ENCODE measurements at places on chromosomes 5 and 9.
A peak's percentile ranks its signal among the peaks of the same experiment; 100 is the strongest.

- no peak for DNase-seq
Measured at GRCh38 chr5:179959641-179960040, 51.9 kb upstream of the TBC1D9B start.

DNA sequence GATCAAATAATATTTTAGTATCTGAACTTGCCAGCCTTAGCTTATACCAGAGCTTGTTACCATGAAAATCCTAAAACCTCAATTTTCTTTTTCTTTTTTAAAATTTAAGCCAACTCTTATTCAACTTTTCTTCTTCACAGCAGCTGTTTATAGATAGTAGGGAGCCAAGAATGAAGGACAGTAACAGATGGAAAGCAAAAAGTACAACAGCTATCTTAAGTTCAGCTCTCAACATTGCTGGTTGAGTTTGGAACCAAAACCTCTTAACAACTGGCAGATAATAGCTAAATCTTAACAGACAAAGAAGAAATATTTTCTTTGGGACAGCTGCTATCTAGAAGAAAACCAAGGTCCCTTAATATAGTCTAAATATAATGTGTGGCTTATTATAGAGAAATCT lies 74.7 kb downstream of the PJA2 start:
- DNase-seq = no peak

DNA sequence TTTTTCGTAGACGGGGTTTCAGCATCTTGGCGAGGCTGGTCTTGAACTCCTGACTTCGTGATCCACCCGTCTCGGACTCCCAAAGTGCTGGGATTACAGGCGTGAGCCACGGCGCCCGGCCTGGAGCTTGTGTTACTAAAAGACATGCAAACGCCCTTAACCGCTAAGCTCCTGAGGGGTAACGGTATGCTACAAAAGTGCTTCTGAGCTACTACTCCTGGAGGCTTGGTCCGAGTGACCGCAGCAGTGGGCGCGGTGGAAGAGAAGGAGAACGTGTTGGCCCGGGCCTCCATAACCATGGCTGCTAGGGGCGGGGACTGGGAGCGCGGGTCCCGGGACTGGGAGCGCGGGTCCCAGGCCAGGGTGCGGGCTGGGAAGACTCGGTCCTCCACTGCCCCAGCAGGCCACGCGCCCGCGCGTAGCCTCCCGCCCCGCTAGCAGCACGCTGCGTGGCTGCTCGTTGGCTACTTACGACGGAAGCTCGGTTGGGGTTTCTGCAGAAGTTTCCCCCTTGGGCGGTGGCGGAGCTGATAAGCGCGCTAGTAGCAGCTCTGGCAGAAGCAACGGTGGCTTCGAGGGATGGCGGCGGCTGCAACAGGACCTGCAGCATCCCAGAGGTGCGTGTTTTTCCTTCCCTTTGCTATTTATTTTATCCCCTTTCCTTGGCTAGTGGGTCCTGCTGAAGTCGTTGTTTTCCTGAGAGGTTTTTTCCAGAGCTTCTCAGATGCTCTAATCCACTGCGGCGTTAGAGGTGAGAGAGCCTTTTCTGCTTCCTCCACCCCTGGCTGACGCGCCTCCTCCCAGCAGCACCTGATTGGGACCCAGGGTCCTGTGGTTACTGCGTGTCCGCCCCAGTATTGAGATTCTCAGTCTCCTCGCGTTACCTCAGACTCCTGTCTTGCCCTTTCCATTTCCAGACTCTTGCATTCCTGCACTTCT lies 69.2 kb upstream of the CCDC180 start:
- no peak for DNase-seq

- DNase-seq = no peak
Measured at GRCh38 chr5:59178071-59178470, 595.2 kb downstream of the RAB3C start.

DNA sequence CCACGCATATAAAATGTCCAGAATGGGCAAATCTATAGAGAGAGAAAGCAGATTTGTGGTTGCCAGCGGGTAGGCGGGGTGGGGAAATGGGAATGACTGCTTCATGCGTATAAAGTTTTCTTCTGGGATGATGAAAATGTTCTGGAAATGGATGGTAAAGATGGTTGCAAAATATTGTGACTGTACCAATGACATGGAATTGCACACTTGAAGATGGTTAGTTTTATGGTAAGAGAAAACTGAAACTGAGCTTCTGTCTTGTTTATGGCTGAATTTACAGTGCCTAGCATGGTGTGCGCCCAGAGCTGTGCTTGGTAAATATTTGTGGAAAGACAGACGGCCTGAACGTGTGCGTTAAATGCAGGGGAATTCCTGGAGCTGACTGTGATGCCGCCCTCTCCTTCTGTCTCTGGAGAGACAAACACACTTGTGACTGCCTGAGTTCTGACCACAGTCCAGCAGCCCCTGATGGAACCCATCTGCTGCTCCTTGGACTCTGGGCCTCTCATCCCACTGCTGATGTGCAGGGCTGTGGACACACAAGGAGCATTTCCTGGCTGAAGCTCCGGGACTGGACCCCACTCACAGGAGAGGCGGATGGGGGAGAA lies 8.6 kb upstream of the PTGES start:
- DNase-seq = no peak

DNA sequence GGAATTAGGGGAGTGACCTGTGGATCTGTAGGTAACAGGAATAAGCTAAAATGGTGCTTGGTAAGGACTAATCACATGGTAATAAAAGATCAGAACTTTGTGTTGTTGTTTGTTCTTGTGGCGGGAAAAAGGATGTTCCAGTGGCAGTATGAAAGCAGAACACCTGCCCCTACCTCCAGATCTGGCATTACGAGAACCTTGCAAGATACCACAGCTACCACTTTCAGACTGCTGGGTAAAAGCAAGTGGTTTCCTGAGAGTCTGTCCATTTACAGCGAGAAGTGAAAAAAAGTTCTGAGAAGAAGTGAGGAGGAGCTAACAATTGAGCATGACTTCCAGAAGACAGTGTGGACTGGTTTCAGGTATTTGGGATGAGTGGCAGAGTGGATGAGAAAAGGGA lies 252.5 kb downstream of the TLE4 start:
- DNase-seq = no peak

DNA sequence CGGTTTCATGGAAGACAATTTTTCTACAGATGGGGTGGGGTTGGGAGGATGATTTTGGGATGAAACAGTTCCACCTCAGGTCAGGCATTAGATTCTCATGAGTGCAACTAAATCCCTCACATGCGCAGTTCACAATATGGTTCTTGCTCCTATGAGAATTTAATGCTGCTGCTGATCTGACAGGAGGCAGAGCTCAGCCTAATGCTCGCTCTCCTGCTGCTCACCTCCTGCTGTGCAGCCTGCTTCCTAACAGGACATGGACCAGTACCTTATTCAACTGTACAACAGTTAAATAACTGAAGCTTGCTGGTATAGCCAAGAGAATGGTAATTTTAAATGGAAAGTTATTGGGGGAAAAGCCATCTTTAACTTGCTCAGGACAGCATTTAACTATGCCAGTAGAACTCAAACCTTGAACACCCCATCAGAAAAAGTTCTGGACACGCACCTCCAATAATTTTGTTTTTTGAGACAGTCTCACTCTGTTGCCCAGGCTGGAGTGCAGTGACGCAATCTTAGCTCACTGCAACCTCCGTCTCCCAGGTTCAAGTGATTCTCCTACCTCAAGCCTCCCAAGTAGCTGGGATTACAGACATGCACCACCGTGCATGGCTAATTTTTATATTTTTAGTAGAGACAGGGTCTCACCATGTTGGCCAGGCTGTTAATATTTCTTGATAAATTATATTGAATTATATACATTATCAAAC lies 27.7 kb downstream of the HMGCR start:
- no peak for DNase-seq

- DNase-seq = no peak
Measured at GRCh38 chr5:79931866-79932265, 59.2 kb downstream of the MTX3 start.

DNA sequence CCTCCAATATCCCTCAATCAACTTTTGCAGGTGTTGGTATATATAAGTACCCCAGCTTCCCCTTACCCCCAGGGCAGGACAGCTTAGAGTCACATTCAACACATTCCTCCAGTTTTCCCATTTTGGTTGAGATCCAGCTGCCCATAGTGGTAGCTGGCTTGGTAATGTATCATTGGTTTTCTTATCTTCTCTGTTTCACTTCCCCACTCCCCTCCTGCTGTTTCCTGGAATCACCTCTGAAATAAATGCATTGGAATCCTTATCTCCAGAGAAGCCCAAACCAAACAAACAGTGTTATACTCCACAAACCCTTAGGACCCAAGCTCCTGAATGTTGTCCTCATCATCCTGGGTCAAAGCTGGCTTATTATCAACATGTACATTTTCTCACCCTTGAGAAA lies 184.8 kb downstream of the TMEM38B start:
- DNase-seq = no peak

DNA sequence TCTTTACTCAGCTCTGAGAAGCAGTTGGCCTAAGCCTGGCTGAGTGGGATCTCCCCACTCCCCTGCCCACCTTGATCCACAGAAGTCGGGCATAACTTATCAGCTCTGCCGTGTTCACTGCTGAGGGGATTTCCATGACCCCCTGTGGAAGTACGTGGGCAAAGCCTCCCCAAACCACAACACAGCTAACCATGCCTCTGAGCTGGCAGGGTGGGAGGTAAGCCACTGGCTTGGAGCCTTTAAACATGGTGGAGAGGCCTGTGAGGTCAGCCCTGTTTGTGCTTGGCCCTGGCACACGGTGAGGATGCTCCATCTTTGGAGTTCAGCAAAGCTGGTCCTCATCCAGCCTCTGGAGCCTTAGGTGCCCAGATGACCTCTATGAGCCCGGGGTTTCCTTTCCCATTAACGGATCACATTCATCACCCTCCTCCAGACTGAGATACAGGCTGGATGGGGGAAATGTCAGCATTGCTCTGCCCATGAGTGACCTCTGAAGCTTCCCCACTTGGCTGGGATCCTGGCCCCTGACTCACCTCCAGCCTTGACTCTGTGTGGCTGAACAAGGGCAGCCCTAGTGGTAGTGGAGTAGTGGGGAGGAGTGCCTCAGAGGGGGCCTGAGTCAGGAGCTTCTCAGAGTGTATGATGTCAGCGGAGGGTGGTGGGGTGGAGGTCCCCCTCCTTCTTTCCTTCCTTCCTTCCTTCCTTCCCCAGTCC lies 6.2 kb downstream of the PDLIM4 start:
- peak; percentile 20 for DNase-seq

DNA sequence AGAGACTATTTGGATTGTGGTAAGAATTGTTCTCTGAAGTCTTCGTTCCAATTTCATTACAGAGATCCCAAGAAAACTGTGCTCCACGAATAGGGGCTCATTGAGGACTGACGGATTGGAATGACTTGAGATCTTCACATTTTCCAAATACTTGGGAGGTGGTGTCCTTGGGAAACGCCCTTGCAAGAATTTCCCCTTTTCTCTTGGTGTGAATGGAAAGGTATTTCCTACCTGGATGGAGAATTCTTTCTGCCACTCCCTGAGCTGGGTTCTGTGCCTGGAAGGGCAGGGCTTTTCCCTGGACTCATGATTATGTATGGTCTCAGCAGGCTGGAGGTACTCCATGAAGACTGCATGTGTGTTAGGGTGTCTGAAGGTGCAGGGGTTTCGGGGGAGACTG lies 53.9 kb downstream of the SNX18 start:
- DNase-seq = peak; percentile 27

GRCh38 chr5:169442403-169442874 lies 141.1 kb upstream of the SPDL1 start:
- no peak for DNase-seq

GRCh38 chr5:115766608-115767007 lies 49.9 kb downstream of the CDO1 start:
- no peak for DNase-seq

- DNase-seq = no peak
Measured at GRCh38 chr5:156819537-156819936, 30.6 kb upstream of the PPP1R2B start.

GRCh38 chr5:77390221-77390620 lies 101.9 kb downstream of the WDR41 start:
- DNase-seq = no peak

DNA sequence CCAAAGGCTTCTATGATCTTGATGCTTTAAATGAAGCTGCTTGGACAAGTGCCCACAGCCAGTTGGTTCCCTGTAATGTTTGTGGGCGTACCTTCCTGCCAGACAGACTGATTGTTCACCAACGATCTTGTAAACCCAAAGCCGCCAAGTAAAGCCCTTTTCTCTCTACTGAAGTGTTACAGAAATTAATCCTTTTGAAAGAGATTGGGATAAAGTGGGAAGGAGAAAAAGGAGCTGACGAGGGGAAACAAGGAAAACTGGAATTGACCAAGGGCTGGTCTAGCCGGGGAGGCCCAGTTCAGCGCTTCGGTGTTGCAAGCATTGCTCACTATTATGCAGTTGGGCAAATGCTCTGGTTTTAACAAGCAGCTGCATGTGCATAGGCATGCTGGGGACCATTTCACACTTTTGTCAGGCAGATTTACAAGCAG lies 53.2 kb downstream of the ZNF474 start:
- DNase-seq = no peak

GRCh38 chr5:142197098-142197497 lies 88.5 kb downstream of the NDFIP1 start:
- no peak for DNase-seq

DNA sequence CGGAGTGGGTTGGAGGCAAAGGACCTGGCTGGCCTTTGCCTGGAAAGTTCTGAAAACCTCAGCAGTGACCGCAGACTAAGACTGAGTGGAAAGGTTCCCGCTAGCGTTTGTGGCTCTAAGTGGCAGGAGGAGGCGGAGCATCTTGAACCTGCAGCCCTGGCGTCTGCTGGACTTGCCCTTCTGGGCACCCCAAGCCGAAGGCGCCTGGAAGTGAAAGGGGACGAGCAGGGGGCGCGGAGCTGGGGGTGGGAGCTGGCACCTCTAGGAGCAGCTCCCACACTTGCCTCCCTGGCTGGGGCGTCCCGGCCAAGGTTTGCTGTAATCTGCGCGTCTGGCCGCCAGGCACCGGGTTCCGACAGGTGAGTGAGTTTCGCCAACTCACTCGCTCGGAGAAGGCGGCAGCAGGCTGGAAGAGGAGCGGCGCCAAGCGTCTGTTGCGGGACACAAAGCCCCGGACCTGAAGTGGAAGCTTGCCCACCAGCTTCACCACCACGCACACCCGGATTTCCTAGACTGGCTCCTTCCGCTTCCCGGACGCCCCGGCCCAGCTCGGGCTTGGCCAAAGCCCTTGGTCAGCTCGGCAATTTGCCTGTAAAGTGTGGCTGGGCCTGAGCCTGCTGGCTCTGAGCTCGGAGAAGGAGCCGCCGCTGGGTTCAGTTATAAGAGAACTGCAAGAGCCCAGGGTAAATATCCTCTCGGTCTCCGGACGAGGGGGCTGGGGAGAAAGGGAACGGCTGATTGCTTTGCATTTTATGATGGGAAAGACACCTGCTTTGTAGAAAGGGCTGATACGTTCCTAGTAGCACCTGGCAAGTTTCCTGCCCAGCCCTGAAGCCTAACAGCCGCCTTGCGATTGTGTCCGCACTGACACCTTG lies at the start of gene GNA14:
TSS of gene GNA14 (minus strand) at position 89 of the 875 bp plus-strand sequence. CDS start 529 bp downstream, outside the sequence.
- peak; percentile 85 for DNase-seq

GRCh38 chr5:65895891-65896290 lies 30.5 kb upstream of the ERBIN start:
- no peak for DNase-seq

- no peak for DNase-seq
Measured at GRCh38 chr9:18905883-18906629, 127.0 kb downstream of the SAXO1 start.

Measured in H1 (cell line).